ENCODE measurements at places on chromosomes 11 and 22.

DNA sequence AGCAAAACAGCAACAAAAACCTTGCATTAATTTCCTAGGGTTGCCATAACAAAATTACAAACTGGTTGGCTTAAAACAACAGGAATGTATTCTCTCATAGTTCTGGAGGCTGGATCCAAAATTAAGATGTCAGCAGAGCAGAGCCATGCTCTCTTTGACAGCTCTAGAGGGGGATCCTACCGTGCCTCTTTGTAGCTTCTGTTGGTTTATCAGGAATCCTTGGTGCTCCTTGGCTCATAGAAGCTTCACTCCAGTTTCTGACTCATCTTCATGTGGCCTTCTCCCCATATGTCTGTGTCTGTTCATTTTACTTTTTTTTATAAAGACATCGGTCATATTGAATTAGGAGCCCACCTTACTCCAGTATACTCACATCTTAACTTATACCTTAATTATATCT, 90.5 kb upstream of the POU2AF2 start:
- no peak for DNase-seq

- no peak for DNase-seq
Observed at GRCh38 chr11:61840371-61840770, 12.3 kb downstream of the FADS2 start.

DNA sequence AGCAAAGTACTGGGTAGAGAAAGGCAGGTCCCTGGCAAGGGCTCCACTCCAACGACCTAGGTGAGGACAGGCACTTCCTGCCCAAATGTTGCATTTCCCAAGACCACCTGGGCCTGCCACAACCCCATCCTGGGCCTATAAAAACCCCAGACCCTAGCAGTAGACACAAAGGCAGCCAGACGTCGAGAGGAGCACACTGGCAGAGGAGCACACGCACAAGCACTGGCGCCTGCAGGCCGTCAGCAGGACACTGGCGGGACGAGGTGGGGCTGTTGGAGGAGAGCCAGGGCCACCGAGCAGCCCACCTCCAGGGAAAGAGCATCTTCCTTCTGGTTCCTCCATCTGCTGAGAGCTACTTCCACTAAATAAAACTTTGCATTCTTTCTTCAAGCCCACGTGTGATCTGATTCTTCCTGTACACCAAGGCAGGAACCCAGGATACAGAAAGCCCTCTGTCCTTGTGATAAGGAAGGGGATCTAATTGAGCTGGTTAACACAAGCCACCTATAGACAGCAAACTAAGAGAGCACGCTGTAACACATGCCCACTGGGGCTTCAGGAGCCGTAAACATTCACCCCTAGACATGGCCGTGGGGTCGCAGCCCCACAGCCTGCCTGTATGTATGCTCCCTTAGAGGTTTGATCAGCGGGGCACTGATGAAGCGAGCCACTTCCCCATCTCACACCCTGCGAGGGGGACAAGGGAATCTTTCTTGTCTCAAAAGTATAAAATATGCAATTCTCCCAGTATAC, 89.7 kb upstream of the MTMR2 start:
- no peak for DNase-seq

DNA sequence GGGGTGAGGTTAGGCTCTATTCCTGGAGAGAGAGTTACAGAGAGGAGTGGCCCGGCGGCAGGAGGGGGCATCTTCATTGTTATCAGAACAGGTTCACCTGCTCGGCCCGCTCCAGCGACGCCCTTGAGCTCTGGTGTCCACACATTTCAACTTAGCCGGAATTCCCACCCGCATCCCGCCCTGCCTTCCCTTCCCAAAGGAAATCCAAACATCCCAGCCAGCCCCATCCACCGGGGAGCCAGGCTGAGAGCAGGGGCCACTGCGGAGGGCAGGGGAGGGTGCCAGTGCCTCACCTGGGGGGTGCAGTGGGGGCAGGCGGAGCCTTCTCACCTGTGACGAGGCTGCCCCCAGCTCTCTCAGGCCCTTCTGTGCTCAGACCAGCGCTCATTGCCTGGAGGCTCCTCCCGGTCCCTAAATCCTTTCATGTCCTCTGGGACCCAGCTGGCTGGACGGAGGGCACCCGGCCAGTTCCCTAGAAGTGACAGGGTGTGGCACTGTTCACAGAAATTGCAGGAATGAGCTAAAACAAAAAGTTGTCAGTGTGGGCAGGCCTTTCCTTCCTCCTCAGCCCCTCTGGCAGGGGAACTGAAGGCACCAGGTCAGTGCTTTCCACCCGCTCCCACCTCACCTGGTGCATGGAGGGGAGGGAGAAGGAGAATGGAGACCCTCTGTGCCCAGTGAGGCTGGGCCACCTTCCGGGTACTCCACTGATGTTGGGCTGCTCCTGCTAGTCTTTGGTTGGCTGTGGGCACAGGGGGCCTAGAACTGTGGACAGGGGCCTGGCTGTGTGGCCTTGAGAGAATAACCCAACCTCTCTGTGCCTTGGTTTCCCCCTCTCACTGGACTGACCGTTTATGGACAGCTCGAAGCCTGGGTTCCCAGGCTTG, 2.2 kb upstream of the MRGPRG start:
- DNase-seq: no peak

- DNase-seq: no peak
Observed at GRCh38 chr22:28442711-28443525, 236.7 kb downstream of the TTC28 start.

- DNase-seq: no peak
Observed at GRCh38 chr22:48574776-48575617, 1252.7 kb downstream of the BRD1 start.

- DNase-seq: no peak
Observed at GRCh38 chr22:38694940-38695339, 5.8 kb downstream of the JOSD1 start.

- peak; percentile 37 for DNase-seq
Observed at GRCh38 chr11:12331239-12331874, 46.0 kb upstream of the PARVA start.

DNA sequence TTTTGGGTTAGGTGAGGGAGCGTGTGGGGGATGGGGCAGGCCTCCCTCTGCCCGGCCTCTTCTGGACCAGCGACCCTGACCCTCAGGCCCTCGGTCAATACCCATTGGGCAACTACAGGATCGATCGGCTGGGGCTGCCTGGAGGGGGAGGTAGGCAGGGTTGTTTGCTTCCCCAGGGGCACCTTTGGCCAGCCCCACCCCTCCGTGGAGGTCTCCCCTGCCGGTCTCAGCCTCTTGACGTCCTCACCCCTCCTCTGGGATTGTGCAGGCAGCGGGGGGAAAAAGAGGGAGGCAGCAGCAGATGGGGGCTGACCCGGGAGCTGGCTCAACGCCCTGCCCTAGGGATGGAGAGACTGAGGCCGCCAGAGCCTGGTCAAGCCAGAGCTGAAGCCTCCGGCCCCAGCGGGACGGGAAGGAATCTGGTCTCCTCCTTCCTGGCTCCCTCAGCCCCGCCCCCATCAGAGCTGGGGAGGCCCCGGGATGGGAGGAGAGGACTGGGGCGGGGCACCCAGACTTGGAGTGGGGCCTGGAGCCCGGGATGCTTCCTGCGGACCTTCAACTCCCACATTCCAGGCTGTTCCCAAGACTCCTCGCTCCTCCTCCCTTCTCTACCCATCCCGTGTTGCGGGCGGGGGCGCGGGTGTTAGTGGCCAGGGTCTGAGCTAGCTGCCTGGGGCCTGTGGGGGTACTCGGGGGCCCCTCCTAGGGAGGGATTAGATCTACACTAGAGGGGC, 14.4 kb upstream of the CDC42EP1 start:
- DNase-seq: no peak

GRCh38 chr22:50610581-50610980, 10.0 kb downstream of the MAPK8IP2 start:
- no peak for DNase-seq

- no peak for DNase-seq
Observed at GRCh38 chr11:73463359-73463758, 87.2 kb downstream of the RELT start.

DNA sequence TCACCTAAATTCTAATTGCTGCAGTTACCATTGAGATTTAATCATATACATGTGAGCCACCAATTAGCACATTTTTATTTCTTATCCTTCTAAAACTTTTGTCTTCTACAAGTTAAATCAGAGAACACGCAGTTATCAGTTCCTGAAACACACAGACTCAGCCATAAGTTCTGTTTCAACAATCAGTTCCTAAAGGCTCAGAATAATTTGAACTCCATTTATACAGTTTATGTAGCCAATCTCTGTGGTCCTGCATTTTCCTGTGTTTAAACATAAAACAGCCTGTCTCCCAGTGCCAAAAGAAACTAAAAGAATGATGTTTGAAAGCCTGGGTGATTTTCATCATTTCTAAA, 2.9 kb downstream of the PLAAT3 start:
- no peak for DNase-seq

- no peak for DNase-seq
Observed at GRCh38 chr11:70303070-70303469, 32.6 kb downstream of the PPFIA1 start.

DNA sequence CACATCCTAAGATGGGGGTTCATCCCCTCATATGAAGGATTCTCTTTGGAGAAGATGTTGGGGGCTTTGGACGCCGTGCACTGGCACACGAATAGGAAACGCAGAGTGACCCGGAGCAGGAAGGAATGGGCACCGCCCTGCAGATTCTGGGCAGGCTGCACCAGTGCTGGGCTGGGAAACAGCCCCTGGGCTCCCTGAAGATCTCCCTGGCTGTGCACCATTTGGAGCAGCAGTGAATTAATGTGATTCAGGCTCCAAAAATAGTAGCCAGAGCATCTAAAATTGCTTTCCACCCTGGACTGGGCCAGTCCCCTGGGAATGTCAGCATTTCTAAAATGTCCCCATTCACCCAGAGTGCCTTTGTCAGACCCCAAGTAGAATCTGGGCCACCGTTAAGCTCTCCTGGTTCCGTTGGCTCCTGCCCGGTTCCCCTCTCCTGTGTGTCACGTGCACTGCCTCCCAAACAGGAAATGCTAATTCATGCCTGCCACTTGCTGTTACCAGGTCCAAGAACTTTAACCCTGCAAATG, 18.6 kb downstream of the IRAG1 start:
- DNase-seq: no peak

DNA sequence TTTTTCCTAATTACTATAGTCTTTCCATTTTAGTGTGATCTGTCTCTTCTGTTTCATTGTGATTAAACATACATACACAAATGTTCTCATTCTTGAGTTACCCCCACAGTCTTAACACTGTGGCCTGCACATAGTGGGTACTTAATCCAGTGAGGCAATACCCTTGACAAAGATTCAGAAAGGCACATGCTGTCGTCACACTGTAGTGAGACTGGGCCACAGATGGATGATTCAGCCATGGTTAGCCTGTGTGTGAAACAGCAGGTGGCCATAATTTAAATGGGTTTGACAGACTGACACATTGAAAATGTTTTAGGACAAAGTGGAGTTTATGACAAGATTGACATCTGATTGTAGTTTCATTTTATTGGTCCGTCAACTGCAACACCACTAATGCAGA, 313.1 kb downstream of the C11orf87 start:
- no peak for DNase-seq

GRCh38 chr11:64206457-64207255, at the start of gene FERMT3:
Gene FERMT3, plus strand, starts transcription at chr11:64206721. Its CDS starts 644 bp downstream, at chr11:64207365.
- peak; percentile 43 for DNase-seq

GRCh38 chr11:120613264-120614226, 102.0 kb downstream of the GRIK4 start:
- no peak for DNase-seq

DNA sequence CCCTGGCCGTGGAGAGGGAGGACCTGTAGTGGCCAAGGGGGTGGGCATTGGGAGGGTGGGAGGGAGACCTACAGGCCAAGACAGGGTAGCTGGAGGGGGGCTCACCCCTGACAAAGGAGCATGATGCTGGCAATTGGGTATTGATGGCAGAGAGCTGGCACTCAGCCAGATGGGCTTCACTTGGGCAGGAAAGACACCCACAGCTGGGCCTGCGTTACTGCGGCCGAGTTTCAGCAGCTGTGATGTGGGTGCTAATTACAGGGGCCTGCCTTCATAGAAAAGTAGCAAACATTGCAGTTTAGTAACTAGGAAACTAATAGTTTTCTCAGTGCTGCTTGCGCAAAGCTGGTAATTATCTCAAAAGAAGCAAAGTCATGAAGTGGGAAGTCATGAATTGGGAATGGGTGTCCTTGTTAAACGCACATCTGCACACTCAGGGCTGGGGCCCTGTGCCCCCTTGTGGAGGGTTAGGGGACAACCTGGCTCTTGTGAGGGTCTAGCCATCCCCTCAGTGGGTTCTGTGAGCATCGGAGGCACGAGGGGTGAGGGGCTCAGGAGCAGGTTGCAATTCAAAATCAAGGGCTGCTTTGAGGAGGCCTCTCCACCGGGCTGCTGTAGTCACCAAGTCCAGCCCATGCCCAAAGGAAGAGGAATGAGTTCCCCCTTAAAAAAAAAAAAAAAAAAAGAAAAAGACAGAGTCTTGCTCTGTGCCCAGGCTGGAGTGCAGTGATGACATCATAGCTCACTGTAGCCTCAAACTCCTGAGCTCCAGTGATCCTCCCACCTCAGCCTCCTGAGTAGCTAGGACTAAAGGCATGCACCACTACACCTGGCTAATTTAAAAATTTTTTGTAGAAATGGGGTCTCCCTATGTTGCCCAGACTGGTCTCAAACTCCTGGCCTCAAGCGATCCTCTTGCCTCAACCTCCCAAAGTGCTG, 24.4 kb upstream of the TXNRD2 start:
- DNase-seq: no peak

Measured in stimulated activated CD8-positive, alpha-beta memory T cell treated with anti-CD3 and anti-CD28 coated beads, Interleukin-2, amount 100 ng/mL, for 1 hour (primary cell).